ENCODE measurements at places on chromosomes 1 and 21.

- DNase-seq, result peak; percentile 34
Observed at GRCh38 chr1:182910143-182910542, 42.8 kb downstream of the SHCBP1L start.

DNA sequence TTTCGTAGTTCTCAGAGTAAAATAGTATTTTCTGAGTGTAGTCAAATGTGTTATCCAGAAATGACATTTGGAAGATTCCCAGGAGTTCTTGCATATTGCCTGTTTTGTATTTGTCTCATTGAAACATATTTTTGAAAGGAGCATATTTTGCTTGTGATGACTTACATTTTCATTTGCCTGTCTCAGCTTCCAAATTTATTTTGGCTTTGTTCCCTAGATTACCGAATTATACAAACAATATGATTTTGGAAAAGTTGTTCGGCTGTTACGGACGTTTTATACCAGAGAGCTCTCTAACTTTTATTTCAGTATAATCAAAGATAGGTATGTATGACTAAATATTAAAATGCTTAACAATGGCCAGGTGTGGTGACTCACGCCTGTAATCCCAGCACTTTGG lies 46.0 kb downstream of the IARS2 start:
- no peak for DNase-seq

- DNase-seq, result no peak
Observed at GRCh38 chr1:150106341-150106740, 38.8 kb downstream of the VPS45 start.

DNA sequence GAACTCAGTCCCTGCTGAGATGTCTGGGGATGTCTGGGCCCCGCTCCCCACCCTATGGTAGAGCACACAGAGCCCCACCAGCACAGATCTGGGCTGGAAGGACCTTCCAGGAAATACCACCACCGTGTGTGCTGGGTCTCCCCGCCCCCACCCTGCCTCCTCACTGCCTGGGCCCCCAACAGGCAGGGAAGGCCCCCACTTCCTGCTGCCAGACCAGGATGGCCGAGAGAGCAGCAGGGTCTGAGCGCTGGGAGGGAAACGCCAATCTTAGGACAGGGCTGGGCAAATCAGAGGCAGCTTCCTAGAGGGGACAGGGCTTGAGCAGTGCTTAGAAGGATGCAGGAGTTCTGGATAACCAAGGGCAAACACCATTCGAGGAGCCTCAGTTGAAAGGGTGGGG lies 11.9 kb downstream of the ADGRB2 start:
- no peak for DNase-seq

DNA sequence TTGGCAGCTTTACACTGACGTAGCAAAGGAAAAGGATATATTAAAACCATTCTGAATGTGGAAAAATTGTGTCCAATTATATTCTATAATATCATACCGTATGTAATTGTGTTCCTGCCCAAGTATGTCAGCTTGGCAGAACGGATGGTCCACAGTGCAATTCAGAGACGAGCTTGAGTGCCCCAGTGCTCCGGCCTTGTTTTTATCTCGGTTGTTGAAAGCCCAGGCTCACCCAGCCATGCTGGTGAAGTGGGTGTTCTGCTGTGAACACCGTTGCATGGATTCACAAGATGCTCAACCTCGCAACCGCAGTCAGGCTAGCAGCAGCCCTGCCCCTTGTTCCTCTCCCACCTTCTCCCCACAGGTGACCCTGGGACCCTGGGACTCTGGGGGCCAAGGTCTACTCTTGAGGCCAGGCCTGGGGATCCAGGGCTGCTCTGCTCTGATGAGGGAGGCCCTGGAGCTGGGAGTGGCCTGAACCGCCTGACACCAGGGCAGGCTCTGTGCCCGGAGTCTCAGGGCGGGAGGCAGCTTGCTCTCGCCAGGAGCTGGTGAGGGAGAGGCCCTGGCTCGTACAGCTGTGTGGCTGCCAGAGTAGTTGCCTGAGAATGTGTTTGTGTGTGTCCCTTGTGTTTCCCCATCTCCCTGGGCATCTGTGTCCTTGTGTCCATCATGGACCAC lies 11.2 kb downstream of the PTPRF start:
- no peak for DNase-seq

GRCh38 chr1:185645162-185645640 lies 89.0 kb upstream of the HMCN1 start:
- no peak for DNase-seq

DNA sequence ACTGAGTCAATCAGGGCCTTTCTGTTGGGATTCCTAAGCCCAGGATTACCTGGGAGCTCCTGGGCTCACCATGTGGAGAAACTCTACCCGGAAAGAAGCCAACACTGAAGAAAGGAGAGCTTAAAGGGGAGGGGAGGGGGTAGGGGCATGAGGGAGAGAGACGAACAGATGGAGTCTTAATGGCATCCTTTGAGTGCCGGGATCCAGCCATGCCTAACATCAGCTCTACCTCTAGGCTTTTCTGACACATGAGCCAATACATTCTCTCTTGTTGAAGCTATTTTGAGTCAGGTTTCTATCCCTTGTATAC lies 75.0 kb downstream of the NPHP4 start:
- DNase-seq, result no peak

GRCh38 chr1:47438165-47439016 lies 547 bp downstream of the FOXD2 start:
- DNase-seq, result peak; percentile 72
